ENCODE measurements at places on chromosomes 2 and 18.

GRCh38 chr2:124320051-124320688, 295.1 kb downstream of the CNTNAP5 start:
- no peak for DNase-seq

DNA sequence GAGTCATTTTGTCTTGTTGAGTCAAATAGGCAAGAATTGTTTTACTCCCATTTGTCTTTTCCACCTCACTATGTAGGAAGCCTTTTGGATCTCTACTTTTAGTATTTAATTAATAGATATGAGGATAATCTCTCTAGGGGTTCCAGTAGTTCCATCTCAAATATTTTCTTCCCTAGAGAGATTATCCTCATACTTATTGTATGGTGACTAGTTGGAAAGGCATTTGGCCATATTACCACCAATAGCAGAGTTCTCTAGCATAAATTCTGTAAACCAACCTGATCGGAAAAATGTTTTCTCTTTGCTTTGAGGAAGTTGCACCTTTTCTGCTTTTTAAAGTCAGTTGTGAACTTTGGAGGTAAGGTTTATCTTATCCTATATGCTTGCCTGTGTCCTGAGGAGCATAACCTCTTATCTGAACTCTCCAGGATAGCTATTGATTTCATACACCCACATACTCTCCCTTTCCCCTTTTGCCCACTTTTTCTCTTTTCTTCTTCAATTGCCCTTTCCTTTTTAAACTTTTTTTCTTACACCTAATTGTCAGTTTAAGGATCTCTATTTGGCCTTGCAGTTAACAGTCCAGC, 100.8 kb downstream of the GALNT1 start:
- no peak for DNase-seq

- no peak for DNase-seq
Observed at GRCh38 chr18:75211002-75211621, 515 bp downstream of the TSHZ1 start.

DNA sequence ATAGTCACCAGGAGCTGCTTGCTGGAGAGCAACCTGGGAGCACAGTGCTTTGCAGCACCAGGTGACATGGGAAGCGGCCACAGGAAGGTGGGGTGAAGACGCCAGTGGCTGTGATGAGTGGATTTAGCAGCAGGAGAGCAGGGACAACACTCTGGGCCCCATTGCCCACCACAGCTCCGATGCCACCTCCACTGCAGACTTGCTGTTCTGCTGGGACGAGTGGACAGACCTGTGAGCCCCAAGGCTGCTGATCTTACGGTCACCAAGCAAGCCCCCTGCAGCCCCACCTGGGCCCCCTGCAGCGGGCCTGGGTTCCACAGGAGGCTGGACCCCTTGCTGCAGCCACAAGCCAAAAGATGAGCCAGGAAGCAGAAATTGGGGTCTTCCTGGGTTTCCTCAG, 73.7 kb downstream of the CTIF start:
- DNase-seq, result no peak

GRCh38 chr2:167420211-167420610, 531.9 kb downstream of the XIRP2 start:
- DNase-seq, result no peak

DNA sequence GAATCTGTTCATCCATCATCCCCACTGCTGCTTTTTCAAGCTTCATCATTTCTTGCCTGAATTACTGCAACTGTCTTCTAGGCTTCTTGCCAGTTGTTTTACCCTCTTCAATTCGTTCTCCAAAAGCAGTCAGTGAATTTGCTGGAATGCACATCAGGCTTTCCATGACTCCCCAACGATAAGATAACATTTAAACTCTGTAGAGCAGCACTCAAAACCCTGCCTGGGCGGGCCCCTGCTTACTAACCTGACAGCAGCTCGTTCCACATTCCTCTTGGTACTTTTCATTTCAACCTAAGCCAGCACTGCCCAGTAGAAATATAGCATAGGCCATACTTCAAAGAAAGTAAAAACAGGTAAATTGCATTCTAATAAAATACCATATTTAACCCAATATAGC, 342.9 kb downstream of the SUCLG1 start:
- no peak for DNase-seq
